ENCODE measurements at places on chromosomes 12 and 14. TPM values are rescaled to one million over a fixed set of nuclear protein-coding genes. Genes with fewer than 3 reads are reported as not detected.

Gene HIF1A
- total RNA-seq: 556 TPM

Gene SOX5
- 86.2 TPM for total RNA-seq

Gene GALNT4
- 23.3 TPM for total RNA-seq

Gene GPRC5A
- 28.9 TPM for total RNA-seq

Gene PTPRO
- total RNA-seq: under 0.01 TPM

Gene SVOP
- total RNA-seq: under 0.01 TPM

Gene GPRC5D
- total RNA-seq: not detected

Gene SIX1
- total RNA-seq: 95.4 TPM

Gene PPP1R36
- 1.3 TPM for total RNA-seq

Gene CCDC175
- not detected for total RNA-seq

Gene MANSC1
- 16.2 TPM for total RNA-seq

Gene ATP5MC2
- 127 TPM for total RNA-seq

Gene SLC6A13
- total RNA-seq: not detected

Gene BEGAIN
- total RNA-seq: 6.8 TPM

Gene OAS1
- total RNA-seq: 27.2 TPM

Gene CCDC196
- not detected for total RNA-seq
